ENCODE measurements at places on chromosomes 16 and 17.

GRCh38 chr17:58529275-58529674 lies 14.8 kb upstream of the MTMR4 start:
- DNase-seq = no peak

DNA sequence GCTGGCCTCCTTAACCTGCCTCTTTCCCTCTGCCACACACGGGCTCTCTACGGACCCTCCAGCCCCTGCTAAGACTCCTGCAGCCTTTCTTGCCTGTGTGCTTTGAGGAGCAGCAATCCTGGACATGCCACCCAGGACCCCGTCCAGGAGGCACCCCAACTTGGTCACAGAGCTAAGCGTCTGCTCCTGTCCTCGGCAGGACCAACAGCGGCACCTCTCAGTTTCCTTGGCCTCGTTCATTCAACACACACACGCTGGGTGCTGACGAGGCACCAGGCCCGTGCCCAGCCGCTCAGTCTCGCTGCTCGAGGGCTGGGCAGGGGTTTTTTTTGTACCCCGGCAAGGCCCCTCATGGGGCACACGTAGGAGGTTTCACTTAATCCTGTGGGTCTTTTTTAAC lies 15.2 kb downstream of the RPH3AL start:
- no peak for DNase-seq

- DNase-seq = no peak
Observed at GRCh38 chr17:64060331-64060730, 39.9 kb upstream of the ICAM2 start.

- no peak for DNase-seq
Observed at GRCh38 chr16:35181422-35182030, 1722.1 kb downstream of the TP53TG3F start.

DNA sequence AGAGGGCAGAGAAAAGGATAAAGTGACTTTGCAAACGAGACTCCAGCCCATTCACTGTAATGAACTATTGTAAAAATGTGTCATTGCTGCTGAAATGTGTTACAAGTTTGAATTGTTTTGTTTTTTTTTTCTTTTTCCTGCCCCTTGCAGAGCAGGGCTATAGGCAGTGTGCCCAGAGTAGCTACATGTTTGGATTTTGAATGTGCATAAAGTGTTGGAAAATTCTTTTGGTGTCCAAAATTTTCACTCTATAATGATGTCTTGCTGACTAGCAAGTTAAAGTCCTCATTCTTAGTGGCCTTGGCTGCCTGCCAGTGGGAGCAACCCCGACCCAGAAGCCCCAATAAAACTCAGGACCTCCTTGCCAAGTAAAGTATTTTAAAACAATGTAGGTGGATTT lies 66.5 kb downstream of the IGF2BP1 start:
- no peak for DNase-seq
